Esophagus squamous epithelium (tissue), 5 donors: ENCODE measurements at places on chromosomes 13 and 19. TPM values are rescaled to one million over a fixed set of nuclear protein-coding genes. Genes with fewer than 3 reads are reported as not detected.

The GSX1 gene
- total RNA-seq, result not detected

The SIPA1L3 gene
- total RNA-seq, result 11.1 TPM

The PRODH2 gene
- not detected for total RNA-seq

The PBX4 gene
- total RNA-seq, result 1.7 TPM

The CABP5 gene
- not detected for total RNA-seq

The TMEM238 gene
- 41.8 TPM for total RNA-seq

The CGB8 gene
- not detected for total RNA-seq

The ZNF836 gene
- total RNA-seq, result 9.5 TPM

DNA sequence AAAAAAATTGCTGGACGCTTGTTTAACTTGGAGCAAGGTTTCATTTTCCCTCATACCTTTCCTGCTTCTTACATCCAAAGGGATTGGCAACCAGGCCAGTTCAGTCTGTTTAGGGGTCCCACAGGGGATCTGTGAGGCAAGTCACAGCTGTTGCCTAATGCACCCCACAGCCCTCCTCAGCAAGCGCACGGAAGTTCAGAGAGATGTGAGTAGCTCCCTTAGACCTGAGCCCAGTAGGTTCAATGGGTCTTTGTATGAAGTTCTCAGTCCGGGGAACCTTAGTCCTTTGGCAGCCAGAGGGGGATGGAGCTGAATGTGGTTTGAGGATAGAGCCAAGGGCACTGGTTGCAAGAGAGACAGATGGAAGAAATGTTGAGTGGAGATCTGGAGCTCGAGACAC, 13.0 kb downstream of the SAMD4B start:
- no peak for DNase-seq

DNA sequence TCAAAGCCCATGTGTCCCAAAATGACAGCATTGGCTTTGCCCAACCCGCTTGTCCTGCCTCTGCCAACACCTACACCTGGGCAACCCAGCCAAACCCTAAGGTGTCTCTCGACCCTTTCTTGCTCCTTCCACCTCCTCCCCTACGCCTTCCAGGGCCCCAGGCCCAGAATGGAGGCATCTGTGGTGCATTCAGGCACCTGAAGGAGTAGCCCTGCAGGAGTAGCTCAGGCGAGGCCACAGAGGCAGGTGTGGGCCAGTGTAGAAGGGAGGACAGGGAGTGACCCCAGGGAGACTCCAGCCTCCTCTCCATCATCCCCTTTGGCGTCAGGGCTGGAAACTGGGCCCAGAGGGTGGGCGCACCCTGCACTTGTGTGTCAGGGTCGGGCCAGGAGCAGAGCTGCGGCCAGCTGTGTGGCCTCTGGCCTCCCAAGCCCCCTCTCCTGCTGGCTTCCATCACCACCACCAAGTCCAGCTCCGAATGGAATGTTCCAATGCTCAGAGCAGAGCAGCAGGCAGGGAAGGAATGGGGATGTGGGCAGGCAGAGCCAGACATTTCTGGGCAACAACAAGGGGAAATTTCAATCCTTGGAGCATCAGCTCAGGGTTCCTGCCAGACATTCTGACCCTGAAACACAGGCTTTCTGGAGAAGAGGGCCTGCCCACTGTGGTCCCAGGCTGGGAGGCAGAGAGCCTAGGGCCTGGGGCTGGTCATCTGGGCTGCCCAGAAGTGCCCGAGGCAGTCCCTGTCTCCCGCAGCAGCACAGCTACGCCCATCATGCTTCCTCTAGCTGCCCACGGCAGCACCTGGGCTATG, 16.4 kb downstream of the PLEKHF1 start:
- DNase-seq, result no peak

GRCh38 chr13:75393839-75394520, 88.0 kb downstream of the TBC1D4 start:
- DNase-seq, result no peak

DNA sequence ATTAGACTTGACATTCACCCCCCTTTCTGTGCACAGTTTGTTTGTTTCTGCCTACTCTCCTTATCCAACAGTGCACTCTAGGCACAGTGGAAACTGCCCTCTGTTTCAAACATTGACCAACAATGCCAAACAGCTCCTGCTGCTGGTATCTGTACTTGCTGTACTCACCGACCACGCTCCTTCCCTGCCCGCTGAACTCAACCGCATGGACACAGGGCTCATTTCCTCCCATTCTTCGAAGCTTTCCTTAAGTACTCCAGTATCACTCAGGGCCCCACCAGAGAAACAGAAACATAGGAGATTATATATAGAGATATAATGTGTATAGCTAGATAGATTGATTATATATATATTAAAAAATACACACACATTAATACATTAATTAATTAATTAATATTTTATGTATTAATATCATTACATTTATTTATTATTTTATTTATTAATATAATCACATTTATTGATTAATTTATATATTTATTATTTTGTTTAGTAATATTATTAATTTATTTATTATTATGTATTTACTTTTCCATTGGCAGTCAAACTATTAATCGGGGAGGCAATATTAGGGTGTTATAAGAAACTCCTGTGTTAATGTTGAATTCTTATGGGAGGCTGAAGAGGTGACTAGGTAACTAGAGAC, 1528.2 kb downstream of the EFNB2 start:
- no peak for DNase-seq

GRCh38 chr13:94408314-94409036, 71.0 kb downstream of the DCT start:
- no peak for DNase-seq

- DNase-seq, result no peak
Observed at GRCh38 chr13:22903925-22904324, 276.9 kb upstream of the SGCG start.

- DNase-seq, result no peak
Observed at GRCh38 chr13:71831716-71832115, 35.3 kb downstream of the DACH1 start.

DNA sequence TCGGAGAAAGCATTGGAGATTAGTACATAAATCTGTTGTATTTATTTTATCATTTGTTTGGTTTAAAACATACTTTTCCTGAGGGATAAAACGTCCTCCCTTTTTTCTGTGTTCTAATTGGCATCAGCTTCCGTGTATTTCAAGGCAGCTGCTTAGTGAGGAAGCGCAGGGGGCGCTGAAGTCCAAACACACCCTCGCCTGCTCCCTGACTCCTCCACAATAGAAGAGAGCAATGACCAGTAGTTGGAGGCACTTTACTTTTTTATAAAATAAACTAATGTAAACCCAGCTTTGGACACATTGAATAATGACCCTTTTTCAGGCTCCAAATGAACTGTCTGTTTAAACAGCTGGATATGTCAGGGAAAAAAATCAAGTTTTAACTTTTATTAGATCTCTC, 79.9 kb downstream of the RNASEH2B start:
- DNase-seq, result no peak

DNA sequence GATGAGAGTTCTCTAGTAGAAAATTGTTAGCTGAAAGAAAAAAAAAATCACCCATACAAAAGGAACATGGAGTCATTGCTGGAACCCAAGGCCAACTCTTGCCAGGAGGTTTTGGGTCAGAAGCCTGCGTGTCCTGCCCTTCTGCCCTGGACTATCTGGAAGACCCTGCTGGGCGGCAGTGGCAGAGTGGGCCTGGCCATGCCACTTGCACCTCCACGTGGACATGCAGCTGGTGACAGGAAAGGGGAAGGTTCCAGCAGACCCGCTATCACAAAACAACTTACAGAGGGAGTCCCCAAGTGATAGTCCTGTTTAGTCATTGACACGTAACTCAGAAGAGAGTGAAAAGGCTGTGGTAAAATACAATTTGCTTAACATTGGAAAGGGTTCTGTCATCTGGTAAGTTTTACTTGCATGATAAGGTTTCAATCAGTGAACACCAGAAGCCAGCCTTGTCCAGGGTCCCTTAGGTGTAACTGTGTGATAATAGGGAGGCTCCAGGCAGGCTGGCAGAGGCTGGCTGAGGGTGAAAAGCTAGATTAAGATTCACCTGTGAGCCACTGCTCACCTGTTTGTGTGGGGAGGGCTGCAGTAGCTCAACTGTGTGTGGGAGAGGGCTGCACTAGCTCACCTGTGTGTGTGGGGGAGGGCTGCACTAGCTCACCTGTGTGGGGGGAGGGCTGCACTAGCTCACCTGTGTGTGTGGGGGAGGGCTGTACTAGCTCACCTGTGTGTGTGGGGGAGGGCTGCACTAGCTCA, 47.8 kb downstream of the COL4A2 start:
- DNase-seq, result no peak

DNA sequence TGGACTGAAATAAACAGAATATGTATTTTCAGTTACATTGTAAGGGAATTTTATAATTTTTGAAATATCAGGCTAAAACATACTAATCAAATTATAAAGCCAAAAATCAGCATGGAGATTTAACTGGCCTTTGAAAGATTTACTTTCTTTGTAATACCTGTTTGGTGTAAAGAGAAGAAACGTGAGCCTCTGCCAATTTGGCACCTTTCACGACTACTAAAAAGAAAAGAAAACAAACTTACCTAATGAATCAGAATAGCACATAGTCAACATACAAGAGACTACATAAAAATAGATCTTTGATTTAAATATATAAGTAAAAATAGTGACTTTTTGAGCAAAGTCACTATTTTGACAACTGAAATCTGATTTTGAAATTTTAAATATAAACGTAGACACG, 87.4 kb downstream of the RBM26 start:
- no peak for DNase-seq

DNA sequence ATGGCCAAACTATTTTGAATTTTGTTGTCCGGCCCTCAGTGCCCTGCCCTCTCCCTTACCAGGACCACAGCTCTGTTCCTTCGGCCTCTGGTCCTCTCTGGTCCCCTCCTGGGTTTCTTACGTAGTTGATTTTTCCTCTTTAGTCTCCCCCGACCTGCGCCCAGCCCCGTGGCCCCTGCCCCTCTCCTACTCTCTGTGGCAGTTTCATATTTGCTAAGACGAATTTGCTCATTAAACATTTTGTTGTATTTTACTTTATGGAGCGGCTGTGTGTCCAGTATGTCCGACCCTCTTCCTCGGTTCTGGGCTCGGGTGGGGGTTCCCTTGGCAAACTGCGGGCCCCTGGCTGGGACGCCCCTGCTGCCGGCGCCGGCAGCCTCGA, 576 bp upstream of the EPN1 start:
- DNase-seq, result no peak

DNA sequence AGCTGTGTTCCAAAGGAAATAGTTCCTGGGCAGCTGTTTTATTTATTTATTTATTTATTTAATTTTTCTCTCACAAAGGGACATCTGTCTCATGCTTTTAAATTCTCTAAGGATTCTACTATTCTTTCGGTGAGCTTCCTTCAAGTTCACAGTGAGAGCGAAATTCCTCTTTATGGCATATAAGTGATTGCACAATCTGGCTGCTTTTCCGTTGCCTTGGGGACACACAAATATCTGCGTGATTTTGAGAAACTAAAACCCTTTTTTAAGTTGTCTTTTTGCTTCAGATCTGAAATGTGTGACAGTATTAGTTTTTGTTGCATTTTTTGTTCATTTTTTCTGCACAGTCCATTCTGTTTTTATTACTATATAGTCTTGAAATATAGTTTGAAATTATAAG, 19.2 kb downstream of the ZNF486 start:
- DNase-seq, result no peak

- no peak for DNase-seq
Observed at GRCh38 chr13:37621811-37622361, 23.3 kb upstream of the POSTN start.

DNA sequence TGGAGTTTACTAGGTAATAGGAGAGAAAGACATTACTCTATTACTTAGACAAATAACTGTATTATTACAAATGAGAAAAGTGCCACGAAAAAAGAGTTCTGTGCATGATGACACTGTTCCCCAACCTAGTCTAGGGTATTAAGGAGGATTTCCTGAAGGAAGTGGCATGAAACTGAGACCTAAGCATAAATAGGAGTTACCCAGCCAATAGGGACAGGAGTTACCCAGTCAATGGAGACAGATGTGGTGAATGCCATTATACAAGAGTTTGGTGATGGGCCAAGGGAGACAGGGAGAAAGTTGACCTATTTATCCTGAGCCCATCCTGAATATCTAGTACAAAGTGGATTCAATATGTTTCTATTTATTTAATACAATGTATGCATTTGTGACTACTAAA, 65.4 kb downstream of the KL start:
- DNase-seq, result no peak

GRCh38 chr19:50551034-50551714, 17.1 kb downstream of the LRRC4B start:
- no peak for DNase-seq

DNA sequence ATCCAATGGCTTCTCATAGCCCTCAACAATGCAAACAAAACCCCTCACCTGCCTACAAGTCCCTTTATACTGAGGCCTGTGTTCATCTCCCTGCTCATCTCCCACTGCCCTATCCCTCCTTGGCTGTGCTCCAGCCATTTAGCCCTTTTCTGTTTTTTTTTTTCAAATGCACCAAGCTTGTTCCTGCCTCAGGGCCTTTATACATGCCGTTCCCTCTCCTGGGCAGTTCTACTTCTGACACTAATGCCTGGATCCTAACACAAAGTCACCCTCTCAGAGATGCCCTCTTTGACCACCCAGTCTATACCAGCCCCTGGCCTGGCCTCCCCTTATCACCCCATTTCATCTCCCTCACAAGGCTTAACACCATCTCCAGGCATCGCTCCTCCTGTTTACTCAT, 26.9 kb downstream of the ZNF574 start:
- DNase-seq, result no peak

- no peak for DNase-seq
Observed at GRCh38 chr19:55353803-55354697, 469 bp downstream of the COX6B2 start.

GRCh38 chr19:46660551-46661019, 397 bp downstream of the DACT3 start:
- no peak for DNase-seq

GRCh38 chr19:56974556-56975207, 134.2 kb upstream of the PEG3 start:
- no peak for DNase-seq

- no peak for DNase-seq
Observed at GRCh38 chr13:112880976-112881540, 88.0 kb upstream of the MCF2L start.

DNA sequence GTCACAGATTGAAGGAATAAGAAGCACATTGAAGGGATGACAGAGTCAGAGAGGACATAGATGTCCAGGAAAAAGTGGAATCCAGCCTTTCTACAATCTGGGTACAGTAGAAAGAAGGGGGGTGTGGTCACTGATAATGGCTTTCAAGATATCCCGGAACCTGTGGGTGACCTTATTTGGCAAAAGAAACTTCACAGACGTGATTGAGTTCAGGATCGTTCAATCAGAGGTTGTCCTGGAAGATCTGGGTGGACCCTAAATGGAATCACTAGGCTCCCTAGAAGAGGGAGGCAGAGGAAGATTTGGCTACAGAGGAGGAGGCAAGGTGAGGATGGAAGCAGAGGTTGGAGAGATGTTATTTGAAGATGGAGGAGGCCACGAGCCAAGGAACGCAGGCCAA, 13.0 kb upstream of the SYCN start:
- no peak for DNase-seq

DNA sequence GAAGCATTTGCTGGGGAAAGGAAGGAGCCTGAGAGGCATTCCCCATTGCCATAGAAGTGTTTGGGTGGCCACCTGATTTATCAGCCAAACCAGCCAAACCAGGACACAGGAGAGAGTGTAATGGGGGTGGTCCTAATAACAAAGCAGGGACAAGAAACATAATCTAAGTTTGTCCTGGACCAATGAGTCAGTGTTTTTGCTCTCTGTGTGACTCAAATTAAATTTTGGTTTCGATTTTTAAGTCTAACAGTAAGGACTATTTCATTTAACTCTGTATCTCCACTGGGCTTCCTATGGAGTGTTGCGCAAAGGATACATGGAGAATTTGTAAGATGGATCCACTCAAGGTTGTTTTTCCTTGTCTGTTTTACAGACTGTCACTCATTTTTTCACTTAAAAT, 19.5 kb upstream of the TRPC4 start:
- no peak for DNase-seq

GRCh38 chr13:26058704-26059103, 6.9 kb upstream of the SHISA2 start:
- DNase-seq, result no peak
